Left hindlimb (tissue), 1 donor: ENCODE measurements at places on chromosomes 7 and 10.
A peak's percentile ranks its signal among the peaks of the same experiment; 100 is the strongest.

DNA sequence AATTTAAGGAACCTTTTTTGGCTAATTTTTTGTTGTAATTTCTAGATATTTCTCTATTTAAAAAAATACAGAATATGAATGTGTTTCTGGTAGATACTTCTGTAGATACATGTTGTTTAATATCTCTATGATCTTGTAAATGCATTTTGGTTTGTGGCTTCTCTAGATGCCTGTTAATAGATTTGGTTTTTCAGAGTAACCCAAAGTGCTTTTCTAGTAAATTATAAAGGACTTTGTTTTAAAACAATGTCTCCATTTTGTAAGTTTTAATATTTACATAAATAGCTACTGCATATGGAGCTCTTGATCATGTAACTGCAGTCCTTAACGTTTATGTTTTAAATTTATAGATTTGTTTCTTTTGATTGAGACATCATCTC, 88.5 kb downstream of the MDFIC start:
- DNase-seq, result no peak

GRCh38 chr7:63030061-63030460, 968.6 kb upstream of the ZNF722 start:
- no peak for DNase-seq

DNA sequence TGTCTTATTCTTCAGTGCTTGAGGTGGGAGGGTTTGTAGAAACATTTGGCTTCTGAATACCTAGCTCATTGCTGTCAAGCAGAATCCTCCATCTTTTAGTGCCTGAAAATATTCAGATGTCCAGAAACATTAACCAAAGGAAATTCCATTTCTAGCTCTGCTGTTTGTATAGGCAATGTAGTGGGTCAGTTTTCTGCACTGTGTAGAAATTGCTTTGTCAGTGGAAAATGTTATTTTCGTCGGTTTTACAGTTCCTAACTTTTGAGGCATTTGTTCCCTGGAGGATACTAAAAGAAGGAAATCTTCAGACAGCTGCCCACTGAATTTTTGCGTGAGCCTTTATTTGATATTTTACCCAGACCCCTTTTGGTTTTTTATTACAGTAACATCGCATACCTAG, 143.4 kb downstream of the TPST1 start:
- DNase-seq, result no peak

DNA sequence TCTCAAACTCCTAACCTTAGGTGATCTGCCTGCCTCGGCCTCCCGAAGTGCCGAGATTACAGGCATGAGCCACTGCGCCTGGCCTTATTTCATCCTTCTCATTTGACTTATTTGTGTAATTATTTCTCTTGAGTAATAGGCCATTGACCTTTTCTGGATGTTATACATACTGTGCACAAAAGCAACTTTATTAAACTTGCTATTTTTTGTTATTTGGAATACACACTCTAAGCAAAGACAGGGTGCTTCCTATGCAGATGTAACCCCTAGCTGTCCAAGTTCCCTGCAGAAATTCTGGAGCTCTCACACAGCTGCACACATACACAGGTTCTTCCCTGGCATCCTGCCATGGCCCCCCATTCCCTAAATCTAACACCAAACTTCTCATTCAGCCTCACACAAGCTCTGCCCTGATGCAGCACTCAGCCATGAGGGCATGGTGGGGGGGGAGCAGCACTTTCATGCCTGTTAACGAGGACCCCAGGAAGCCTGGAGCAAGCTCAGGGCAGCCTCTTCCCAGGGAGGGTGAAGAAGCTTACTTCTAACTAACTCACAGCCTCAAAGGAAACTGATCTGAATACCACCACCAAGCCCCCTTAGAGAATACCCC, 33.2 kb downstream of the SH3PXD2A start:
- DNase-seq, result no peak

GRCh38 chr10:122181041-122181732, 89.9 kb upstream of the BTBD16 start:
- no peak for DNase-seq

DNA sequence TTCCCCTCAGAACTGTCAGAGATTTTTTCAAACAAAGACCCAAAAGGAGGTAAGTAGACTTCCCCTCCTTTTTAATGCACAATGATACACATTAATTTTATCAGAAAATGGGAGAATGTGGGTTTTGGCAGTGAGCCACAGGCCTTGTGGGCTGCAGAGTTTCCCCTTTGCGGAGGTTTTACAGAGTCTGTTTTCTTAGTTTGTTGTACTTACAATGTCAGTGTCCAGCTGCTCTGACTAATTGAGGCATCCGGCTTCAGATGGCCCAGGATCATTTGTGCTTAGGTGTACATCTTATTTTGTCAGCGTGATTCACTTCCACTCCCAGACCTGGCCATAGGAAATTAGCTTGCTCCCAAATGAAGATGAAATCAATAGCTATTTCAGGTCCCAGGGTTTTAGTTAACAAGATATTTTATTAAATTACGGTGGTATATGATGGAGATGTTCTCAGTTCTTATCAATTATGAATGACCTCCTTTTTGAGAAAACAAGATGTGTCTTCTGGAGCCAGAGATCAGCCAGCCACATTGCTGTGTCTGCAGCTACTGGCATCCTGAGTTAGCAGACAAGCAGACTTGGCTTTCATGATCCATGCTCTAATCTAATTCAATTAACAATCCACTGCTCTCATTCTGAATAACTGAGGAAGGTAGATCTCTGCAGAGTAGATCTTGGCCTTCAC, 1086.6 kb upstream of the SORCS1 start:
- no peak for DNase-seq

GRCh38 chr7:11416641-11417458, 415.1 kb downstream of the THSD7A start:
- DNase-seq, result no peak

- no peak for DNase-seq
Measured at GRCh38 chr10:49110684-49111319, 4.5 kb downstream of the VSTM4 start.

DNA sequence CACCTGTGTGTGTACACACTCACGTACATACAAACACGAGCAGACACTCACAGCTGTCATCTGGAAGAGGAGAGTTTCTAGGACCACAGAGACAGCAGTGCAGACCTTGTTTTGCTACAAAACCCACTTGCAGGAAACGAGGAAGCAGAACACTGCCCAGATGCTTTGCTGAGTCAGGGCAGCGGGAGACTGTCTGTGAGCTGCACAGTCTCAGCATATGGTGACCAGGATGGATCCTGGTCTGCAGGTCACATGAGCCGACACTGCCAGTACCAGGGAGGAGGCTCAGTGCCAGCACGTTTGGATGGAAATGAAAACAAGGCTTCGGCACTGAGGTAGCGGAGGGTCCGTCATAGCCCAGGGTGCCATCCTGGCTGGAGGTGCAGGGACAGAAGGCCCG, 117.6 kb upstream of the DPP6 start:
- no peak for DNase-seq

- no peak for DNase-seq
Measured at GRCh38 chr10:72245949-72246525, 27.7 kb upstream of the DDIT4 start.

DNA sequence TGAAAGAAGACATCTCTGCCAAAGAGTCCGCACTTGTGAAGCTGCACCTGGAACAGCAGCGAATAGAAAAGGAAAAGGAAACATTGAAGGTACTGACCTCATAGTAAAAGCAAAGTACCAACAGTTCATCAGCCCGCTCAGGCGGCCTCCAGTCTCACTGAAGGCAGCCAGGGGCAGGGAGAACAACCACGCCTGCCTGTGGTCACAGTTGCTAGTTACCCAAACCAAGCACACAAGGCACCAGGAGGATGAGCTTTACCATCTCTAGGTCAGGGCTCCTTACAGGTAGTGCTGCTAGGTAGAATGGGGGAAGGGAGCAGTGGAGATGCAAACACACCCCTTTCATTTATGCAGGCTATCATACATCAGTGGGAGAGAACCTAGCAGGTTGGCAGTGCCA, 39.8 kb downstream of the CFAP58 start:
- DNase-seq, result no peak

GRCh38 chr10:20007426-20007825, 191.2 kb downstream of the PLXDC2 start:
- no peak for DNase-seq

DNA sequence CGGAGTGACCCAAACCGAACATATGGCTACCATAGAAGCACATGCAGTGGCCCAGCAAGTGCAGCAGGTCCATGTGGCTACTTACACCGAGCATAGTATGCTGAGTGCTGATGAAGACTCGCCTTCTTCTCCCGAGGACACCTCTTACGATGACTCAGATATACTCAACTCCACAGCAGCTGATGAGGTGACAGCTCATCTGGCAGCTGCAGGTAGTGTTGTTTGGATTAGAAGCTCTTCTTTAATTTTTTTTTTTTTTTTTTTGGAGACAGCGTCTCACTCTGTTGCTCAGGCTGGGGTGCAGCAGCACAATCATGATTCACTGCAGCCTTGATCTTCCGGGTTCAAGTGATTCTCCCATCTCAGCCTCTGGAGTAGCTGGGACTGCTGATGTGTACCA, 45.8 kb downstream of the NRF1 start:
- no peak for DNase-seq

GRCh38 chr7:20172736-20173334, 44.3 kb downstream of the MACC1 start:
- DNase-seq, result peak; percentile 74

- peak; percentile 28 for DNase-seq
Measured at GRCh38 chr7:128884561-128885369, 22.1 kb downstream of the ATP6V1F start.

DNA sequence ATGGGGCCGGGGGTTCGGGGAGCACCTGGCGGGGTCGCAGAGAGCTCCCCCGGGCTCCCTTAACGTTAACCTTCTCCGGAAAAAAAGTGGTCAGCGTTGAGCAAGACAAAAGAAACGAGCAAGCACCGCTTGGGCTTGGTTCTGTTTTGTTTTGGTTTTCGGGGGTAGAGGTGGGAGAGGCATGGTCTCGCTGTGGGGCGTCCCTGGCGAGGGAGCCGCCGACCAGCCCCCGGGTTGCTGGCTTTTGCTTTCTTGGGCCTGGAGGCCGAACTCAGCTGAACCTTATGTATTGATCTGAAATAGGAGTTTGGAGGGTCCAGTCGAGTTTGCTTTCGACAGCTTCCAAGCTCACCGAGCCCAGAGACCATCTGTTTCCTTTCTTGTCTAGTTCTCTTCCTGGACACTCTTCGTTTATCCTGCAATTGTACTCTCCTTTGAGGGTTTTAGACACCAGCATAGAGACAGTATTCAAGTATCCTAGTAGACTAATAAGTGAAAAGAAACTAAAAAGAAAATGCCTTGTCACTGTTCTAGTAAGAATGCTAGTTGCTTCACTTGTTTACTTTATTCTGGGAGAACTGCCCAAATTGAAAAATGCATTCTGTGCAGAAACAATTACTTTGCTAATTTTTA, 980 bp downstream of the FHIP2A start:
- peak; percentile 66 for DNase-seq

GRCh38 chr7:101466871-101467270, 104.2 kb downstream of the COL26A1 start:
- DNase-seq, result no peak

- no peak for DNase-seq
Measured at GRCh38 chr7:152363798-152364197, 72.0 kb downstream of the KMT2C start.

DNA sequence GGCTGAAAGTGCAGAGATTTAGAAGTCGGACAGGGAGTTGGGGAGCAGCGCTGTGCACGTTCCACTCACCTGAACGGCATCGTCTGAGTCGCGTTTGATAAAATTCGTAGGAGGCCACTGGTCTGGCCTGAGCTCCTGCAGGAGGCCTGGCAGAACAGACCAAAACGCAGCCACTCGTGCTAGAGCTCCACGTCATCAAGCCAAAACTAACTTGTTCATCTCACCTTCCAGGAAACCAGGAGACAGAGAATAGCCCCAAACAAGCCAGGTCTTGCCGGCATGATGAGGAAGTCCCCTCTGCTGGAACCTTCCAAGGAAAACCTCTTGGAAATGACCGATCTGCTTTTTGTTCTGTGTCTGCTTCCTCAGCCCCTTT, 43.4 kb upstream of the DNAJB6 start:
- DNase-seq, result no peak

GRCh38 chr10:70759781-70760180, 25.4 kb downstream of the TBATA start:
- DNase-seq, result no peak

GRCh38 chr10:42976351-42977031, 100.4 kb upstream of the RET start:
- DNase-seq, result no peak

GRCh38 chr10:101355072-101355706, 1.2 kb downstream of the BTRC start:
- DNase-seq, result no peak

GRCh38 chr7:80098795-80099194, 35.8 kb upstream of the GNAI1 start:
- DNase-seq, result no peak

DNA sequence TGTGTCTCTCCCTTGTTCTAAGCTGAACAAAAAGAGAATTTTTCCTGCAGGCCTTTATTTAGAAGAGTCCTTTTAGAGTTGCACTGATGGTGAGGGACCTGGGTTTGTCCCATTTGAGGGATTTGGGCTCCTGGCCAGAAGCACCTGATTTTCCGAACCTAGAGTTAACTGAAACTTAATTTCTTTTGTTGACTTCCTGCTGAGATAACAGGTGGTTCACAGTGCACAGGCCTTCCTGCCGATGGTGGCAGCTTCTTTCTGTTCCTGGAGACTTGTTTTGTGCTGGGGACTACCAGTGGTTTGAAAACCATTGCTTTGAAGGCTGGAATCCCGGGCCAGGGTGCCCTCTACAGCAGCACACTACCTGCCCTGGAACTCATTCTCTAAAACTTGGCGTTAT, 99.2 kb downstream of the SUGCT start:
- DNase-seq, result no peak

GRCh38 chr7:22607180-22607579, 107.2 kb upstream of the STEAP1B start:
- DNase-seq, result no peak

GRCh38 chr7:98988641-98989040, 110.3 kb downstream of the TRRAP start:
- DNase-seq, result no peak
